Right lobe of liver (tissue), 6 donors: ENCODE measurements at places on chromosomes 1 and 21. TPM values are rescaled to one million over a fixed set of nuclear protein-coding genes. Genes with fewer than 3 reads are reported as not detected.

- no peaks in the 10 kb centered on the region for H3K36me3 ChIP-seq
- H3K4me3 ChIP-seq, result no peak overlapping the region
- H3K27me3 ChIP-seq, result no peaks in the 10 kb centered on the region
- no peak overlapping the region for H3K27ac ChIP-seq
- no peaks in the 10 kb centered on the region for H3K4me1 ChIP-seq
- no peak for DNase-seq
These were observed 103.0 kb upstream of the PLXNA2 start for GRCh38 chr1:208347191-208347590.

DNA sequence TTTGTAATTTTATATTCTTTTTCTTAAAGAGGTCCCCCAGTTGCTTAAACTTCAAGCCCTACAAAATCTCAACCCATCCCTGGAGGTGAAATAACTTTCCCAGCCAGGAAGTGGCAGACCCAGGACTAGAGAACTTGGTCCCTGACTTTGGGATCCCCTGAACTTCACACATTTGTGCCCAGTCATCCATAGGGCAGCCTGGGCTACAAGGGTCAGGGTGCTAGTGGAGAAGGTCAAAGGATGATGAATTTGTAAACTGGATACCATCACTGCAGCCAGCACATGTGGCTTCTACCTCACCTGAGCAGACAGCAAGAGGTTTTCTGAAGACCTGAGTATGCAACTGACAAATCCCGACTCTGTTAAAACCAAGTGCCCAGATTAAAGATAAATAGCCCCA lies 31.4 kb downstream of the HIVEP3 start:
- H3K36me3 ChIP-seq, result no peaks in the 10 kb centered on the region
- DNase-seq, result no peak
- H3K4me1 ChIP-seq, result no peaks in the 10 kb centered on the region

The MCOLN3 gene
- 0.09 TPM for total RNA-seq

The JAM2 gene
- total RNA-seq, result 2.5 TPM

DNA sequence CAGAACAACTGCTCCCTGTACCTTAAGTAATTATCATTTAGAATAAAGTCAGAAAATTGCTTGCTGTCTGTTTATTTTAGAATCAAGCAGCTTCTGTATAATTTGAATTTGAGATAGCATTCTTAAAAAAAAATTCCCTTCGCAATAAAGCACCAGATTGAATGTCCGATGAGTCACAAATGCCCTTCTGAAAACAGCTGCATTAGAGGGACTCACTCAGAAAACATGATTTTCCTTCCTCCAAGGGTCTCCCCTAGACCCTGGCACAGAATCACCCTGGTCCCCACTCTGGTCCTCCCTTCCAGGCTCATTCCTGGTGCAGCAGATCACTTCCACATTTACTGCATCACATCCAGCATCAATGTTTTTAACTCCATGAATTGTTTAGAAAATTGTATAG lies 471.1 kb upstream of the VAMP3 start:
- DNase-seq, result no peak
- H3K4me1 ChIP-seq, result no peaks in the 10 kb centered on the region
- no peaks in the 10 kb centered on the region for H3K27me3 ChIP-seq
- no peak overlapping the region for H3K4me3 ChIP-seq
- no peaks in the 10 kb centered on the region for H3K36me3 ChIP-seq
- no peak overlapping the region for H3K27ac ChIP-seq

GRCh38 chr1:113681596-113682337 lies 77.5 kb downstream of the PHTF1 start:
- peaks cover 11% of the 10 kb centered on the region for H3K4me1 ChIP-seq
- no peak overlapping the region for H3K4me3 ChIP-seq
- H3K36me3 ChIP-seq, result no peaks in the 10 kb centered on the region
- no peak for DNase-seq

GRCh38 chr1:27483659-27484058 lies 6.3 kb downstream of the WASF2 start:
- H3K27me3 ChIP-seq, result no peaks in the 10 kb centered on the region
- H3K4me1 ChIP-seq, result no peaks in the 10 kb centered on the region
- H3K4me3 ChIP-seq, result no peak overlapping the region
- no peak overlapping the region for H3K27ac ChIP-seq
- H3K36me3 ChIP-seq, result no peaks in the 10 kb centered on the region

GRCh38 chr1:198986442-198986841 lies 347.6 kb downstream of the PTPRC start:
- no peaks in the 10 kb centered on the region for H3K36me3 ChIP-seq
- no peaks in the 10 kb centered on the region for H3K4me1 ChIP-seq
- H3K4me3 ChIP-seq, result no peak overlapping the region
- no peak for DNase-seq
- no peak overlapping the region for H3K27ac ChIP-seq

GRCh38 chr1:62068978-62069377 lies 125.7 kb upstream of the L1TD1 start:
- H3K27ac ChIP-seq, result no peak overlapping the region
- H3K4me1 ChIP-seq, result no peaks in the 10 kb centered on the region
- H3K36me3 ChIP-seq, result no peaks in the 10 kb centered on the region
- H3K27me3 ChIP-seq, result no peaks in the 10 kb centered on the region
- H3K4me3 ChIP-seq, result no peak overlapping the region
- no peak for DNase-seq

DNA sequence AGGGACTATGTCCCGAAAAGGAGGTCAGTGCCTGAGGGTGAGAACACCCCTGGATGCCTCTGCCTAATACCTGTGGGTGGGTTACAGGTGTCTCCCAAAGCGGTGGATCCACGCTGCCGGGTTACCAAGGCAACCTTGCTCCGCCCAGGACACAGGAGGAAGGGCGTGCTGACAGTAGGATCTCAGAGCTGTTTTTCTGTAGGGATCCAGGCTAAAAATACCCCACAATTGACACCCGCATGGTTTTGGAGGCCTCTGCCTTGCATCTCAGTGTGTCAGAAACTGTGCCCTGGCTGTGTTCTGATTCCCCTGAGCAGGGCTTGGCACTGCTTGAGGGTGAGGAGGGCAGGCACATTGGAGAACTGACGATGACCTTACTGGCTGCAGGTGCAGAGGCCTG lies 118.0 kb downstream of the IER5 start:
- H3K27me3 ChIP-seq, result no peaks in the 10 kb centered on the region
- no peaks in the 10 kb centered on the region for H3K36me3 ChIP-seq
- H3K27ac ChIP-seq, result no peak overlapping the region

DNA sequence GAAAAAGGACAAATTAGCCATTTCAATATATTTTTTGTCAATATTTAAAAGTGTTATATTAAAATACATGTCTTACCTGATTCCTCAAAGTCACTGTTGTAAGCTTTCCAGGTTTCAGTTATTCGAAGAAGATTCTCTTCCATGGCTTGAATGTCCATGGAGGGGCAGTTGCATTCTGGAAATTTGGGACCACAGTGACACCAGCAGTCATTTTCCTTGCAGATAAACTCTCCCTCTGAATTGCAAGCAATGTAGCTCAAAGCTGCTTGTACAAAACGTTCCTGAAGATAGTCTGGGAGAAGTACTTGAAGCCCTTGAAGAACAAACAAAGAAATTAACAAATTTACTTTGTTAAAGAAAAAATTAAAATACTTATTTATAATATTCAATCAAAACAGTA lies 251.7 kb downstream of the BRINP3 start:
- no peak overlapping the region for H3K4me3 ChIP-seq
- no peak for DNase-seq
- no peaks in the 10 kb centered on the region for H3K36me3 ChIP-seq

DNA sequence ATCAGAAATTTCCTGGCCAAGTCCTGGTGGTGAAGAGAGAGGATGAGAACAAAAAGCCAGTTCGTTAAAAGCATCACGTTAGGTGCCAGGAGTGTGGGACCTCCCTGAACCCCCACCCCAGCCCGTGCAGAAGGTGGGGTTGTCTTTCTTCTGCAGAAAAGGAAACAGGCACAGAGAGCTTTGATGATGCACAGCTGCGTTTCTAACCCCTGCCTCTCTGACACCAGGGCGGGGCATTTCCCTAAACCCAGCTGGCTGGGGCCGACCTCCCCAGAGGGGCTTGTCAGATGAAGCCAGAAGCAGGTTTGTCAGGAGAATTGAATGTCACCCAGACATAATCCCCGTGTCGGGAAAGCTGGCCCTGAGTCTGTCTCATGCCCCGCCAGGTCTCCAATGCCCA lies 189.3 kb upstream of the EDN2 start:
- H3K36me3 ChIP-seq, result no peaks in the 10 kb centered on the region
- no peak overlapping the region for H3K27ac ChIP-seq
- no peak for DNase-seq

- H3K36me3 ChIP-seq, result no peaks in the 10 kb centered on the region
- no peak for DNase-seq
- H3K27me3 ChIP-seq, result no peaks in the 10 kb centered on the region
- H3K4me1 ChIP-seq, result no peaks in the 10 kb centered on the region
- H3K4me3 ChIP-seq, result no peak overlapping the region
These were observed 11.5 kb upstream of the LAPTM5 start for GRCh38 chr1:30768830-30769718.

DNA sequence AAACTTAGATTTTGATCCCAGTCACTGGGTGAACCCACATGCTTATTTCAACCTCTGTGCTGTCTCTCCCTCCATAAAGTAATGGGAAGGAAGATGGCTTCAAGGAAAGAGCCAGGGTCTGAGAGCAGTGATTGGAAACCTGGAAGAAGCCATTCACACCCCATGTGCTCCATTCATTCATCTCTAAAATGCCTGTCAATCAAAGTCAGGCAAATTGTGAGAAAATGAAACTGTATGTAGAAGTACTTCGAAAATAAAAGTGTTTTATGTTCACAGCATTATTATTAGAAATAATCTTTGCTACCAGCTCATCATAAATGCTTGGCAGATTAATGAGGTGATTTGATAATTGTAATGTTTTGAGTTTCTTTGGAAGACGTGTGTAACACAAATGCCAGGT lies 61.0 kb downstream of the ACP6 start:
- no peaks in the 10 kb centered on the region for H3K4me1 ChIP-seq
- no peak for DNase-seq
- no peak overlapping the region for H3K4me3 ChIP-seq

- H3K36me3 ChIP-seq, result no peaks in the 10 kb centered on the region
- no peak overlapping the region for H3K4me3 ChIP-seq
- no peaks in the 10 kb centered on the region for H3K4me1 ChIP-seq
- no peaks in the 10 kb centered on the region for H3K27me3 ChIP-seq
- DNase-seq, result no peak
These were observed 43.3 kb downstream of the BACE2 start for GRCh38 chr21:41211060-41211805.

GRCh38 chr1:94416901-94417727 lies 1.1 kb upstream of the ABCD3 start:
- H3K27ac ChIP-seq, result peak overlapping the region; percentile 84
- H3K36me3 ChIP-seq, result no peaks in the 10 kb centered on the region
- no peak for DNase-seq
- H3K4me3 ChIP-seq, result peak overlapping the region; percentile 97
- H3K27me3 ChIP-seq, result no peaks in the 10 kb centered on the region

- no peak overlapping the region for H3K4me3 ChIP-seq
- no peaks in the 10 kb centered on the region for H3K36me3 ChIP-seq
- DNase-seq, result no peak
- no peaks in the 10 kb centered on the region for H3K4me1 ChIP-seq
These were observed 3.5 kb downstream of the RGS4 start for GRCh38 chr1:163072658-163073057.

GRCh38 chr1:53298045-53298637 lies 29.7 kb downstream of the LRP8 start:
- no peak overlapping the region for H3K27ac ChIP-seq
- no peaks in the 10 kb centered on the region for H3K27me3 ChIP-seq
- no peaks in the 10 kb centered on the region for H3K4me1 ChIP-seq
- H3K4me3 ChIP-seq, result no peak overlapping the region

GRCh38 chr1:19903621-19904020 lies 19.8 kb downstream of the PLA2G2E start:
- H3K27me3 ChIP-seq, result no peaks in the 10 kb centered on the region
- no peak overlapping the region for H3K4me3 ChIP-seq
- no peaks in the 10 kb centered on the region for H3K36me3 ChIP-seq
- H3K27ac ChIP-seq, result no peak overlapping the region
- H3K4me1 ChIP-seq, result no peaks in the 10 kb centered on the region
- no peak for DNase-seq

The RORC gene
- total RNA-seq, result 33.9 TPM

The SH2D1B gene
- not detected for total RNA-seq

DNA sequence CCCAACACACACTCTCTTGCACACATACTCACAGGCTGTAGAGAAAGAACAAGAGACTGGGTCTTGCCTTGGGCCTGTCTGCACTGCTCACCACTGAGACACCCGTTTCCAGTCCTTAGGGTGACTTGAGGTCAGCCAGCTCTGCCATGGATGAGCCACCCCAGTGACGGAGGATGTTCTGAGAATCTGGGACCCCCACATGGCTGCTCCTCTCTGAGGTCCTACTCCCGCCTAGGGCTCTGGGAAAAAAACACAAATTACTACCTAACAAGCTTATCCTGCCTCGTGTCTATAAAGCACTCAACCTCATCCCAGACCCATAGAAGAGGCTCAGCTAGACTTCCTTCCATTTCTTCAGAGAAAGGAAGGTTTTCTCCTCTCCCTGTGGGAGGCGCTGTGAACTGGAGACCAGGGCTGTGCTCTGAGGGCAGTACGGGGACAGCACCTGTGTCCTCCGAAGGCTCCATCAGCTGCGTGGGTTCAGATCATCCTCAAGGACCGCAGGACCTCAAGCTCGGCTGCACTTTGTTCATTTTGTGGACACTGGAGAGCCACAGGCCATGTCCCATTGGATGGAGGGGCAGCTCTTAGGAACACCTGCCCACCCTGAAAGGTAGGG lies 4.3 kb upstream of the CLEC20A start:
- H3K4me1 ChIP-seq, result no peaks in the 10 kb centered on the region
- no peak overlapping the region for H3K4me3 ChIP-seq
- H3K27me3 ChIP-seq, result no peaks in the 10 kb centered on the region
- H3K27ac ChIP-seq, result no peak overlapping the region

GRCh38 chr1:241934866-241935265 lies 22.7 kb upstream of the BECN2 start:
- H3K36me3 ChIP-seq, result no peaks in the 10 kb centered on the region
- H3K27me3 ChIP-seq, result no peaks in the 10 kb centered on the region
- H3K4me1 ChIP-seq, result no peaks in the 10 kb centered on the region
- H3K27ac ChIP-seq, result no peak overlapping the region

The ADGRL4 gene
- 7.8 TPM for total RNA-seq

DNA sequence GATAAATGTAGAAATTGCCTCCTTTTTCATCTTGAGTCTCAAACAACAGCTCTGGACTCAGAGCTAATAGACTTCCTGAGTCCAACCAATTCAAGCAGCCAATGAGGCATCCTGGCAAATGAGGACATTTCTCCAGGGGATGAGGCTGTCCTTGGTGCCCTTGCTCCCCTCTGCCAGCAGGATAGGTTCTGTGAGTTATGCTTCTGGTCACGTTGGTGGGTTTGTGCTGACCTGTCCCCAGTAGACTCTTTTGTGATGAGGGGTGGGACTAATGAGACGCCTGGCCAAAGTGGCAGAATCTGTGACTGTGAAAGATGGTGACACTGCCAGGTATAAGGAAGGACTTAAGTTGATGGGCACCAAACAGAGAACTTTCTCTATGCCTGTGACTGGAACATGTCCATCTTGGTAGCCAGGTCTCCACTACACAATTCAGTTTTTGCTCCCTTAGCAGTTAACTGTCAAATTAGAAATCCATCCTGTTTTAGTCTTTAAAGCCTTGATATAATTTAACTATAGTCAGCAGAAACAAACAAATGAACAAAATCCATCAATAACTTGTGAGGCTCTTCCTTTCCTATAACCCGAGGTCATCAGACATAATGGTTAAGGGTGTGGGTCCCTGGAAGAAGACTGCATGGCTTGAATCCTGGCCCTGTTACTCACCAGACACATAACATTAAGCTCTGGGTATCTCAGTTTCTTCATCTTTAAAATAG lies 35.7 kb upstream of the THEM4 start:
- no peak for DNase-seq
- H3K27ac ChIP-seq, result no peak overlapping the region
- no peak overlapping the region for H3K4me3 ChIP-seq
- no peaks in the 10 kb centered on the region for H3K27me3 ChIP-seq

The PTPRU gene
- total RNA-seq, result 20.8 TPM

The PIGP gene
- total RNA-seq, result 11.3 TPM
